Left renal cortex interstitium (tissue), 4 donors: ENCODE measurements at places on chromosomes 16 and 17.

DNA sequence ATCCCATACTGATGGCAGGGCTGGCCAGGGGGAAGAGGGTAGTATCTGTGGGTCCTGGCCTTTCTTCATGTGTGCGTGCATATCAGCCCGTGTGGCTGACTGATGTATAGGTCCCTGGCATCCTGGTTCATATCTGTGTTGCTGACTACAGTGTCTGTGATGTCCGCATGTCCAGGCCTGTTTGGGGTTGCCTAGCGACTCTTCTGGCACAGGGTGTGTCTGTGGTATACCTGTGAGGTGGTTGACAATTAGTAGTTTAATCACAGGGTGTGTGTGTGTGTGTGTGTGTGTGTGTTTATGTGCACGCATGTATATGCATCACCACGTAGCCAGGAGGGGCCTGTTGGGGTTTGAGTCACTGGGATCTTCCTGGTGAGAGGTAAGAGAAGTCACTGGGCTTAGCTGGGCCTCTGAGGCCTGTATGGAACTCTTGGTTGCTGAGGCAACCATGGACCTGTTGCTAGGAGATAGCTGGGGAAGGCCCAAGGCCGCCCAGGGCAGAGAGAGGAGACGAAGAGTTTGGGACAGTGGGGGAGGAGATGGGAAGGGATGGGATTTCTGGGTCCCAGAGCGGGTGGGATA, 603 bp upstream of the TMEM95 start:
- DNase-seq: no peak

DNA sequence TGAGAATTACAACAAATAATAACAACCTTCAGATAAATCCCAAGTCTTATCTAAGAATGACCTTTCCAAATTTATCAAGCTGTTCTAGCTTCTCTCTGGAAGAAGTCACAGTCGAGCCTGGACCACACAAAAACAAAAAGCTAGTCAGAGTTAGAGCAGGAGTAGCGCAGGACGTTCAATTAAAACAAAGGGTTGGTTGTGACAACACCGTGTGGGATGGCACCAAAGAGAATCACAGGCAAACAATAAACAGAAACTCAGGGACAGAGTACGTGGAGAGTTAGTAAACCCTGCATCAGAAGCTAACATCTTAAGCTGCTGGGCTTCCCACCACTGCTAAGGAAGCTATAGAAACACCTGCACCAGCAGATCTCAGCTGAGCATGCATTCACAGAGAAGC, 23.8 kb downstream of the ARHGAP17 start:
- DNase-seq: no peak

GRCh38 chr17:17515934-17516930, 20.0 kb upstream of the RASD1 start:
- no peak for DNase-seq

DNA sequence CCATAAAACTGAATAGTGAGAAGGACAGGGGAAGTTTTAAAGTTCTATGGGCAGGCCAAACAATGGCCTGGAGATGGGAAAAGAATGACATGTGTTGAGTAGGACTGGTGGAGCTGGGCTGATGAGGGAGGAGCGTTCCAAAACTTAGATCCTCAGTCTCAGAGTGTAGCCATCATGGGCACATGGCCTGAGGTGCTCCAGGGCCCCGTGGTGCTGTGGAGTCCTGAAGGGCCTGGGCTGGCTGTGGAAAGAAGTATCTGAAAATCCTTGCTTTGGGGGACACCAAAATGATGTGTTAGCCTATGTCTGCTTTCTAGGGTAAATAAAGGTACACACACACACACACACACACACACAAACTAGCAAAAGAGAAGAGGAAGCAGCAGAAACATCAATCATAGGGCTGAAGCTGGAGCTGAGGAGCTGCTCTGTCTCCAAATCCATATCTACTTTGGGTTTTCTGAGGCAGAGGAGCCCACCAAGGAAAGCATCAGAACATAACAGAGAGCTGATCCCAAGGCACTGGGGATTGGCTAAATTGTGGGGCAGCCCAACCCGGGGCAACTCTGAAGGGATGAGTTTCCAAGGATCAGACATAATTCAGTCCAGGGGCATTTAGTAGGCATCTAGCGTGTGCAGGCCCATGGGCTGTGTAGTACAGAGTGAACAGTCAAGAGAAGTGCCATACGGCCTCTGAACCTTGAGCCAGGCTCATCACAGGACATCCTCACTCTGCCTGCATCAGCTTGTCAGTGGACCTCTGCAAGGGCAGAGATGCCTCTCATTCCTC, 85.2 kb downstream of the C16orf78 start:
- no peak for DNase-seq

DNA sequence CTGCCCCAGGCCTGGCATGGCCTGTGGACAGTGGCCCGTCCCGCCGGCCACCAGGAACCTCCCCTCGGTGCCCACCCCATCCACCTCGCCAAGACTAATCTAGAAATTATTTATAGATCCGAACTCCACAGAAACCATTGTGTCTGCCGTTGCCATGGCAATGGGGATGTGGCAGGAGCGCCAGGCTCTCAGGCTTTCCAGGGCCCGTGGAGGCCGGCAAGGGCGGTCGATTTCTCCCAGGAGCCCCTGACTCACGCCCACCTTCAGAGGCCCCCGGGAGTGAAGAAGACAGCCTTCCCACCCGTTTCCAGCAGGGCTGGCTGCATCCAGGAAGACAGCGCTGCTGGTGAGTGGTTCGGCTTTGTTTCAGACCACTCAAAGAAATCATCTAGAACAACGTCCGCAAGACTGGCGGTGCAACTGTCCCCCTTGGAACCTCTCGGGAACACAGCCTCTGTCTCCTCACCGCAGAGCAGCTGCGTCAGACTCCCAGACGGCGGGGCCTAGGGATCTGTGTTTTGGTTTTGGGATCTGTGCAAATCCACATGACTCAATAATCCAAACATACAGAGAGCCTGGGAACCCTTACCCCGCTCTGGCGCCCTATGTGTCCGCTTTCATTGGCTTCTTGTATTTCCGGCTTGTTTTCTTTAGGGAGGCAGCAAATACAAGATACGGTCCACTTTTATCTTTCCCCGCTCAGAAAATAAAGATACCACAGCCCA, 48.5 kb upstream of the ZCCHC14 start:
- no peak for DNase-seq

- DNase-seq: no peak
Observed at GRCh38 chr17:53659181-53659580, 163.5 kb upstream of the KIF2B start.

DNA sequence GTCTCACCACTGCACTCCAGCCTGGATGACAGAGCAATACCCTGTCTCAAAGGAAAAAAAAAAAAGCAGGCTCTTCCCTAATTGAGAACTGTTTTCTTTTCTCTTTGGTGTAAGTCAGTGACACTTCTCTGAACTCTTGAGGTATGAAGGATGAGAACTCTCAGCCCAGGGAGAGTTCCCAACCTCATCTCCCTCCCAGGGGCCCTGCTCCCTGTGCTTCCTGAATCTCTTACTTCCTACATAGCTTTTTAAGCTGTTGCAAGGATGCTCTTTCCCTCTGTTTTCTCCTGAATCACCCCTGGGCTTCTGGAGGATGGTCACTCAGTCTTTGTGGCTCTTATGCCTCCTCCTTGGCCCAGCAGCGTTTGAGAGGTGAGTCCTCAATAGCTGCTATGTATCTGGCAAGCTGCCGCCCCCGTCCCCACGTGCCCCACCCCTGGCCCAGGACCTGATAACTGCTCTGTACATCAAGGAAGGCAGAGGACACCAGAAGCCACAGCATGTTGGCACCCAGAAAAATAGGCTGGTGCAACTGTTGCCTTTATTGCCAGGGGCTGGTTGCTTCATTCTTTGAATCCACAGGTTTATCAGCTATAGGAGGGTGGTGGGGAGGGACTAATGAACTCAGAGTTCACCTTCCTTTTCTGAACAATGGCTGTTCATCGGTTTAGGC, 24.0 kb downstream of the IGF2BP1 start:
- no peak for DNase-seq

- no peak for DNase-seq
Observed at GRCh38 chr16:25996052-25996451, 304.3 kb downstream of the HS3ST4 start.

DNA sequence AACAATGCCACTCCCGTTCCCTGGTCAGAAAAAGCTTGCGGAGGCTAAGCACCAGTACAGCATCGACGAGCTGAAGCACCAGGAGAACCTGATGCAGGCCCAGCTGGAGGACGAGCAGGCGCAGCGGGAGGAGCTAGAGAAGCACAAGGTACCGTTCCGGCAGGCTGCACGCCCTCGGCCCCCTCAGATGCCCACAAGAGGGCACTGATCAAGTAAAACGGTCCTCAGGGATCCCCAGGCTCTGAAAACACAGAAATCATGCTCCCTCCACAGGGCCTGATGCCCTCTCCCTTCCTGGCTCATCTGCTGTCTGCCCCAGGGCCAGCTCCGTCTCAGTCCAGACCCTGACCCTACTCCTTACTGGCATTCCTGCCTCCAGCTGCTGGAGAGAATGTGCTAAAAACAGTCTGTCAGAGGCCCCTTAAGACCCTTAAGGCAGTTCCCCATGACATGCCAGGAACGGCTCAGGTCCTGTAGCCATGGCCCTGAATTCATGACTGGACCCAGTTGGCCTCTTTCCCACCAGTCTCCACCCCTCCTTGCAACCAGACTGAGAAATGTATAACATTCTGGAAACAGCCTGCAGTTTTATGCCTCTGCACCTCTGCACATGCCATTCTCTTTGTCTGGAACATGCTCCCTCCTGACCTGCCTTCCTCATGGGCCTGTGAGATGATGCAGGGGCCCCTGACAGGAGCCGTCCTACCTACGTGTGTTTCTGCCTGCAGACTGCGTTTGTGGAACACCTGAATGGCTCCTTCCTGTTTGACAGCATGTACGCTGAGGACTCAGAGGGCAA, 21.8 kb downstream of the DRC3 start:
- no peak for DNase-seq

DNA sequence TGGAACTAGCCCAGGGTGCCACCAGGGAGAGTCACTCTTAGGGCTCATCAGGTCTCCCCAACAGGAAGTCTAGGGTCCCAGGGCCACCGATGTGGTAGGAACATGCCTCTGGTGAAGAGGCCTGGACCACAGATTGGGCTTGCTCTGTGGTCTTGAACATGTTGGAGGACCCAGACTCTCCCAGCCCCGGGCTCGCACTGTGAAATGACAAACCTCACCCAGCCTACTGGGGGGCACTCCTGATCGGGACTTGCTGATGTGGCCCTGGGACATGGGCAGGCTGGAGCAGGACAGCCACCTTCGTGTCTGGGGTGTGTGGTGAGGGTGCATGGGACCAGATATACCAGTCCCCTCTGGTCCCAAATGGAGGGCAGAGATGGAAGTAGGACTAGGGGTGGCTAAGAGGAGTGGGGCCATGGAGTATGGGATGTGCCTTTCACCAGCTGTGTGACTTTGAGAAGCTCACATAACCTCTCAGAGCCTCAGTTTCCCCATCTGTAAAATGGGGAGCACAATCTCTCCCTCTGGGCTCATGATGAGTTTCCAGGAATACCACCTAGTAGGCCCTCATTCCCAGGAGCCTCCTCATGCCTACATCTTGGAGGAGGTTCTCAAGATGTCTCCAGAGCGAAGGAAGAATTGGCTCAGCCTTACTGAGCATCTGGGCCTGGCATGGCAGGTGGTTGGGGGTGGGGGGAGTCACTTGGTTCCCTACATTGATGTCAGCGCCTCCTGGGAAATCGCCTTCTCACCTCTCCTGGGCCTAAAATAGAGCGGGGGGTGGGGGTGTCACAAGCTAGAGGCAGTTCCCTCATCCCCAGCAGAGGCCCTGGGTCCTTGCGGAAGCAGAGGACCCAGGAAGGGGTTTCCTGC, 1.5 kb upstream of the ADAM11 start:
- no peak for DNase-seq

DNA sequence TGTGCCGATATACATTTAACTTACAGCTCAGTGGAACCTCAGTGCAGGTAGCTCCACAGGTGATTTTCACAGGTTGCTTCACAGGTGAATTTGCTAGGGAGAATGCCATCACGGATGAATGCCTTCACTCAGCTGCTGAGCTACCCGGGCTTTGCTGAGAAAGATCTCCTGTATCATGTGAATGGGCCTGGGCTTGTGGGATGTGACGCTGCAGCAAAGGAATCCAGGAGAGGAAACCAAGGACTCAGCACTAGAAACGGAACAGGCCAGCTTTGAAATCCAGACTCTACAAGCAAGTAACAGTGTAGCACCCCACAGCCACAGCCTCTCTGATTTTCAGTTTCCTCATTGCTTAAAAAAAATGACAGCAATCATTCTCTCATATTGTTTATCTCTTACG, 271.4 kb upstream of the MAF start:
- DNase-seq: no peak

GRCh38 chr17:9343516-9343915, 232.1 kb downstream of the STX8 start:
- no peak for DNase-seq

- no peak for DNase-seq
Observed at GRCh38 chr16:88389621-88390160, 6.9 kb downstream of the ZNF469 start.

GRCh38 chr17:62179525-62180161, 114.6 kb upstream of the MED13 start:
- no peak for DNase-seq

GRCh38 chr17:4643676-4644075, 2.2 kb upstream of the ALOX15 start:
- DNase-seq: no peak

DNA sequence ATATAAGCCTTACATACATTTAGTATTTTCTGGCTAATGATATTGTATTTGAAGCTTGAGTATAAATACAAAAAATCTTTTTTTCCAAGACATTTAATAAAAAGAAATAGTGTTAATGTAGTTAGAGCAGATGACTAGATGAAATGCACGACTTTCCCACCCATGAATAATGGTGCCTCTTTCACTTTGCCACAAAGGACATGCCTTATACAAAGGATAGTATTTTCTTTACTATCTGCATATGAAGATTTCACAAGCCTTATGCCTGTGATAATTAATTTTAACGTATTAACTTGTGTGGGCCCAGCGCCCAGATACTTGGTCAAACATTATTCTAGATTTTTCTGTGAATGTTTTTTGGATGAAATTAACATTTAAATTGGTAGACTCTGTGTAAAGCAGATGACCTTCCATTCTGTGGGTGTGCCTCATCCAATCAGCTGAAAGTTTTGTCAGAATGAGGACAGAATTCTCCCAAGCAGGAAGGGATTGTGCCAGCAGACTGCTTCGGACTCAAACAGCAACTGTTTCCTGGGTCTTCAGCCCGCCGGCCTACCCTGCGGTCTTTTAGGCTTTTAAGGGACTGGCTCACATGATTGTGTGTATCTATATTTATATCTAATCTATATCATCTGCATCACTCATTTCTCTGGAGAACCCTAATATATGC, 115.4 kb downstream of the USP22 start:
- DNase-seq: no peak

DNA sequence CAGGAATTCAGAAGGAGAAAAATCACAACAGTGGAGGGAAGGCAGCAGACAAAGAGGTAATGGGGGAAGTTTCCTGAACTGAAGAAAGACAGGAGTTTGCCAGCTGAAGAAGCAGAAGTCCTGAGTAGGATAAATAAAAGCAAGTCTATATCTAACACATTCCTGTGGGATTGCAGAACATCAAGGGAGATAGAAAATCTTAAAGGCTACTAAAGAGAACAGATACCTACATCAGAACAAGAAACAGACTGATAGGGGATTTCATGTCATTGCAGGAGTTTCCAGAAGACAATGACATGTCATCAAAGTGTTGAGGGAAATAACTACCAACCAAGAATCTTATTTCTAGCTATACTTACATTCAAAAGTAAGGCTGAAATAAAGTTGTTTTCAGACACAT, 21.3 kb upstream of the CRYBA1 start:
- no peak for DNase-seq
